ENCODE measurements at places on chromosomes 16 and 17.

DNA sequence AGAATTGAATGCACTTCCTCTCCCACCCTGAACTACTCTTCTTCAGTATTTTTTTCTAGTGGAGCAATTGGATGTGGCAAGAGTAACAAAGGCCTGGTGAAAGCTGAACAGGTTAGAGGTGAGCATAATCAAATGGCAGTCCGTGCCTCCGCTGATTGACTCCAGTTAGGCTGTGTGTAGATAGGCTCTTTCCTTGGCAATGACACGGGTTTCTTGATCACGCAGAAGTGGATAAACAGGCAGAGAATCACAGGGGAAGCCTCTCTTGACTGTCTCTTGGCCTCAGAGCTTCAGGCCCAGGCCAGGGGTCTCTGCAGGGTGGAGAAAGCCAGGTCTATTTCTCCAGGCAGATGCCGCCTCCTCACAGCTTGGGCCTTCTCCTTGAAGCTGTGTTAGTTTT lies 4.2 kb downstream of the CD300LB start:
- no peak overlapping the region for H3K4me3 ChIP-seq
- no peaks in the 10 kb centered on the region for H3K4me1 ChIP-seq
- H3K27ac ChIP-seq: no peak overlapping the region
- no peaks in the 10 kb centered on the region for H3K36me3 ChIP-seq
- peaks cover 100% of the 10 kb centered on the region for H3K27me3 ChIP-seq

- H3K27ac ChIP-seq: no peak overlapping the region
- no peaks in the 10 kb centered on the region for H3K27me3 ChIP-seq
- H3K4me1 ChIP-seq: no peaks in the 10 kb centered on the region
- H3K4me3 ChIP-seq: no peak overlapping the region
These were observed 8.7 kb downstream of the CLUAP1 start for GRCh38 chr16:3509470-3509928.

GRCh38 chr17:7313890-7314718 lies 1.1 kb downstream of the GPS2 start:
- H3K4me1 ChIP-seq: peaks cover 34% of the 10 kb centered on the region
- peak overlapping the region; percentile 82 for H3K4me3 ChIP-seq

- no peak overlapping the region for H3K4me3 ChIP-seq
- H3K36me3 ChIP-seq: peaks cover 46% of the 10 kb centered on the region
- H3K27me3 ChIP-seq: no peaks in the 10 kb centered on the region
- peaks cover 28% of the 10 kb centered on the region for H3K4me1 ChIP-seq
These were observed 8.4 kb downstream of the CBX4 start for GRCh38 chr17:79830763-79831264.

DNA sequence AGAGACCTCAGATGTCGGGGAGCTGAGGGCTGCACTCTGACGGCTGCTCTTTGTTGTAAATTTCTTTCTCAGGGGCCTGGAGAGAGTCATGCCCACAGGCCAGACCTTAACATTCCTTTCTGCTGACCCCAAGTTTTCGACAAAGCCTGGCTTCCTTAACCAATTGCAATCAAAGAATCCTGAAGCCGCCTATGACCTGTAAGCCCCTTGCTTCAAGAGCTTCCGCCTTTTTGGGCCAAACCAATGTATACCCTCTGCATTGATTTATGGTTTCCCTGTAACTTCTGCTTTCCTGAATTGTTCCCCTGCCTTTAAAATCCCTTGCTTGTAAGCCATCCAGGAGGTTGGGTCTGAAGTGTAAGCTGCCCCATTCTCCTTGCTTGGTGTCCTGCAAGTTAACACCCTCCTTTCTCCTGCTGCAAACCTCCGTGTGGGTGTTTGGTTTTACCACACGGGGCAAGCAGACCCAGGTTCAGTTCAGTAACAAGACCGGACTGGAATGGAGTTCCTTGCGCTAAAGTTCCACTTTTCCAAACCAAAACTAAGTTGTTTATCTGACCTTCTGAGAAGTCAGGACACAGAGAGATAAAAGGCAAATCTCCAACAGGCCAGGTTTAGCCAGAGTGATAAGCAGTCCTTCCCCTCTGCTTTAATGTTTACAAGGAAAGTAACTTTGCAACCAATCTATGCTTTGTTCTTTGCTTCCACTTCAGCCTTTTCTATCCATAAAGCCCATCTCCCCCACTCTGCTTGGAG lies 141.6 kb downstream of the KCNJ12 start:
- H3K27me3 ChIP-seq: peaks cover 83% of the 10 kb centered on the region
- no peaks in the 10 kb centered on the region for H3K4me1 ChIP-seq
- no peaks in the 10 kb centered on the region for H3K36me3 ChIP-seq

DNA sequence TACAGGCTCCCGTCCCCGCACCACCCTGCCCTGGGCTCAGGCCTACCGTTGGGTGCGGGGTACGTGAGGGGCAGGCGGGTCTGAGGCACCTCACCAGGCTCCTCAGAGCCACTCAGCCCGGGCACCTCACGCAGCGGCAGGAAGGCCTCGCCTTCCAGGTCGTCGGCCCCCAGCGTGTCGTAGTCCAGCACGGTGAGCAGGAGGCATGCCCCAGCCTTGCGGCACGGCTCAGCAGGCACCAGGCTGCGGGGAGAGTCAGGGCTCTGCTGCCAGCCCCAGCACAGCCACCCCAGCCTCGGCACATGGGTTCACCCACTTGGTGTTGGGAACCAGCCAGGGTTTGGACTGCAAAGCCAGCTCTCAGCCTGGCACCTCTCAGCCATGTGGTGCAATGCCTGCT lies 15.5 kb downstream of the UNC13D start:
- no peaks in the 10 kb centered on the region for H3K4me1 ChIP-seq
- no peak for DNase-seq
- H3K27me3 ChIP-seq: no peaks in the 10 kb centered on the region
- H3K4me3 ChIP-seq: no peak overlapping the region

DNA sequence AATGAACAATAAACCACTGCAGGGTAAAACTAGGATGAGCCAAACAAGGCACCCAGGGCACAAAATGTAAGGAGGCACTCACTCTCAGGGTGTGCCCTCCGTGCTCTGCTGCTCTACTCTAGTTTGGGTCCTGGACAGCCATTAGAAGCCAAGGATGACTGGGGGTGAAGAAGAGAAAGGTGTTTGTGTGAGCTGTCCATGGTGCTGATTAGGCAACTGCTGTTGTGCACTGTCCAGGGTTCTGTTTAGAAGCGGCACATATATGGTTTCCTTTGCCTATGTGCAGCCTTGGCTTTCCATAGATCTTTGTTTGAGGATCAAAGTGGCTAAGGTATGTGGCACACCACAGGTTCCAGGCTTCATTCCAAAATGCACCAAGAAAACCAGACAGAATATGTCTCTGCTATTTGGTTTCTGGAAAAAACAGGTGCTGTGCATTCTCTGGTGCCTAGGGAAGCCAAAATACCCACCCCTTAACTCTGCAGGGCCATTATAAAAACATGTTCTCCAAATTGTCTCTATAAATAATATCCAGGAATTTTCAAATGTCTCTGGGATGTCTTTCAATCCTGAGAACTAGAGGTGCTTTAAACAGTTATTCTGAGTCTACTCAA lies 123.5 kb downstream of the CBLN1 start:
- no peak overlapping the region for H3K27ac ChIP-seq
- H3K36me3 ChIP-seq: no peaks in the 10 kb centered on the region
- H3K4me3 ChIP-seq: no peak overlapping the region
- no peaks in the 10 kb centered on the region for H3K4me1 ChIP-seq
- DNase-seq: peak; percentile 5

- DNase-seq: no peak
- H3K4me3 ChIP-seq: no peak overlapping the region
- no peak overlapping the region for H3K27ac ChIP-seq
- peaks cover 4% of the 10 kb centered on the region for H3K36me3 ChIP-seq
- H3K4me1 ChIP-seq: no peaks in the 10 kb centered on the region
These were observed 15.3 kb downstream of the SGF29 start for GRCh38 chr16:28569021-28569420.

DNA sequence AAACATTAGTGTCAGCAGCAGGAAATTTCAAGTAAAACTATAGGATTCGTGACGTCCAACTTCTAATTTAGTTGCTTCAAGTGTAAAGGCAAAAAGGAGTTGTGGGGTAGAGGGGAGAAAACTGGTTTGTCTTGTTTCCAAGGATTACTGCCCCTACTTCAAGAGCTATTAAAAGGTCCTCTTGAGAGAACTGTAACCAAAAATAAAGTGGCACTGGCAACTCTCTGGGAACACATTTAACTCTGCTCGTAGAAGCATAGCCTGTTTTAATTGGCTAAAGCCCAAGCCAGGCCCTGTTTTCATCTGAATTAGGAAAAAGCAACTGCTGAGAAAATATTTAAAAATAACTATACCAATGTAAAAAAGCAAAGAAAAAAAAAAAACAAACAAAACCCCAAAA lies 51.8 kb upstream of the AKAP1 start:
- peak overlapping the region; percentile 27 for H3K27ac ChIP-seq
- peaks cover 10% of the 10 kb centered on the region for H3K4me1 ChIP-seq
- H3K36me3 ChIP-seq: no peaks in the 10 kb centered on the region
- H3K4me3 ChIP-seq: no peak overlapping the region
- DNase-seq: no peak

DNA sequence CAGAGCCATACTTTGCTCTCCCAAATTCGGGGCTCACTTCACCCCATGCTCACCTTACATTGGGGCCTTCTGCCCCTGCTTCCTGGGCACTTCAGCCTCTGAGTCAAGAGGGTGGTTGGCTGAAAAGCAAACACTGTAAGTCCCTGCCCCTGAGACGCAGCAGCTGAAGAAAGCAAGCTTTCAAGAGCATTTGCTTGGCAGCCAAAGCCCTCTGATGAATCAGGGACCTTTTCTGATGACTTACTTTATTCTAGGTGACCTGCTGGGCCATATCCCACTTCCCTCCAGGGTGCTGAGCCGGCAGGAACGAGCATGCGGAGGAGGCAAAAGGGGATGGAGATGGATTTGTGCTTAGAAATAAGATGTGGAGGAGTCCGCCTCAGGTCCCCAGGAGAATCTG lies 147.0 kb upstream of the TNRC6C start:
- DNase-seq: no peak
- no peak overlapping the region for H3K27ac ChIP-seq
- no peak overlapping the region for H3K4me3 ChIP-seq
- H3K36me3 ChIP-seq: no peaks in the 10 kb centered on the region
- H3K4me1 ChIP-seq: no peaks in the 10 kb centered on the region
- H3K27me3 ChIP-seq: peaks cover 16% of the 10 kb centered on the region

- no peaks in the 10 kb centered on the region for H3K36me3 ChIP-seq
- no peak overlapping the region for H3K4me3 ChIP-seq
- H3K4me1 ChIP-seq: no peaks in the 10 kb centered on the region
These were observed 127.9 kb downstream of the AXIN2 start for GRCh38 chr17:65433592-65433991.

- H3K27ac ChIP-seq: no peak overlapping the region
- H3K36me3 ChIP-seq: peaks cover 5% of the 10 kb centered on the region
- no peaks in the 10 kb centered on the region for H3K27me3 ChIP-seq
- H3K4me1 ChIP-seq: no peaks in the 10 kb centered on the region
These were observed 27.4 kb downstream of the EMP2 start for GRCh38 chr16:10552998-10553491.

DNA sequence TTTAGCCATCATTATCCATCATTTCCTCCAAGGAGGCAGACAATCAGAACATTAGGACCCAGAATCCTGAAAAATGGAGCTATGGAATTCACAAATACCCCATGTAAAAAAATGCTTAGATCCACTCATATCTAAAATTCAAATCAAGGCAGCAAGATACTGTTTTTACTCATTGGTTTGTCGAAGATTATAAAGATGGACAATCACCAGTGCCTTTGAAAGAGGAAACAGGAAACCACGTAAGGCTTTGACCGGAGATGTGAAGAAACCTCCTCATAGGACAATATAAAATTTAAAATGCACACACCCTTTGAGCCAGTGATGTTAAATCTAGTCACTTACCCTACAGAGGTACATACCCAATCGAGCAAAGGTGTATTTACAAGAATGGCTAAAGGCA lies 130.0 kb downstream of the XYLT1 start:
- peaks cover 6% of the 10 kb centered on the region for H3K36me3 ChIP-seq
- DNase-seq: no peak
- no peak overlapping the region for H3K27ac ChIP-seq

All from Calu3 (cell line).